GDM1 (cell line): ENCODE measurements at places on chromosomes 13 and 19.

- DNase-seq = no peak
Observed at GRCh38 chr19:31339411-31339810, 9.8 kb downstream of the TSHZ3 start.

- no peak for DNase-seq
Observed at GRCh38 chr13:45336025-45336800, 4.8 kb downstream of the TPT1 start.

DNA sequence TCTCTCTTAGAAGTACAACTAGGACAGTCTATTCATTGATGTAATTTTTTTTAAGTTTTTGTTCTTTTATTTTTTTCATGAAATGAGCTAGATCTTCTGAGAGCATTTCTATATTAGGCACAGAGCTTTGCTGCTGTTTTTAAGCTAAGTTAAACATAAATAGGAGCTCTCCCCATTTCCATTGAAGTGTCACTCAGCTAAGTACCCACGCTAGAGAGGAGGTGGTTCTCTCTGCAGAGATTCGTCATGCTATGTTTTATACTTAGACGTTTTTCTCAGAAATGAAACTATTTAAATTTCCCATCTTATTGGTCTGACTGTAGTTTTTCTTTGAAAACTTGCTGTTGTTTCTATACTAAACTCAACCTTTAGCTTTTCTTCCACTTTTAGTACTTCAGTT lies 271.5 kb downstream of the PCDH9 start:
- DNase-seq = no peak

GRCh38 chr13:24081387-24081786 lies 79.1 kb upstream of the SPATA13 start:
- no peak for DNase-seq

GRCh38 chr19:45451131-45451849 lies 16.5 kb upstream of the FOSB start:
- DNase-seq = no peak

- DNase-seq = no peak
Observed at GRCh38 chr19:15236886-15237285, 4.6 kb upstream of the EPHX3 start.

GRCh38 chr19:41403181-41403970 lies 5.8 kb downstream of the BCKDHA start:
- DNase-seq = no peak
